Activated T-cell treated with anti-CD3 and anti-CD28 coated beads, Interleukin-2, amount 50 U/mL, for 4 hours (primary cell): ENCODE measurements at places on chromosomes 12 and 14. TPM values are rescaled to one million over a fixed set of nuclear protein-coding genes. Genes with fewer than 3 reads are reported as not detected.

Gene MYF6
- total RNA-seq: not detected

DNA sequence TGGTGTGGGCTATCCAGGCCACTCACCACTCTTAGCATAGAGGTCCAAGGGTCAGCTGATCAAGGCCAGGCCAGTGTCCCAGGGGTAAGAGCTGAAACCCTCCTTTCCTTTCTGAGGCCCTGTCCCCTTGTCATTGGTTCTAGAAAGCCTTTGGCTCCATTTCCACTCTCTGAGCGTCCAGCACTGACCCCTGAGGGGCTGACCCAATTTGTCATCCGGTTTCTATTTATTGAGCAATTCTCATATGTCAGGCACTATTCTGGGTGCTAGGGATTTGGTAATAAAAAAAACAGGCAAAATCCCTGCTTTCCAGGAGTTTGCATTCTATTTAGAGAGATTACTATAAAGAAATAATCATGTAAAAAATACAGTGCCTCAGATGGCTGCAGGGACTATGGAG, 3.4 kb downstream of the KRT77 start:
- DNase-seq: no peak

Gene RNFT2
- total RNA-seq: 7.4 TPM

Gene GPR84
- 0.13 TPM for total RNA-seq

GRCh38 chr14:34368971-34369647, 92.9 kb downstream of the SPTSSA start:
- DNase-seq: no peak

GRCh38 chr14:35741345-35742031, 67.6 kb downstream of the RALGAPA1 start:
- DNase-seq: no peak

Gene GZMB
- total RNA-seq: 3,056 TPM

DNA sequence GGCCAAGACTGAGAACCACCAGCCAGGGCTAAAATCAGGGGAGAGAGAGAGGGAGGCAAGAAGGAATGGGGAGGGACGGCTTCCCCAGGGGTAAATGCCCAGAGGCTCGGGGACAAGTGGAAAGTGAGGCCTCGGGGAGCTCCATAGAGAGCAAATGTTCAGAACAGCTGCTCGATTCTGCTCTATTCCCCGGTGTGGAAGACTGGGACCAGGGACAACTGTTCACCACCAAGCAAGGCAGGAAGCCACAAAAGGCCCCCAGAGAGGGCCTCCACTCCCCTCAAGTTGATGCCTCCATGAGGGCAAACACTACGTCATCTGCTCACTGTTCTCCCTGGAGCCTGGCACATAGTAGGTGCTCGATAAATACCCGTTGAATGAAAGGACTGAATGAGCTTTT, 53.5 kb downstream of the IRF2BPL start:
- no peak for DNase-seq

- DNase-seq: no peak
Observed at GRCh38 chr12:90489141-90489540, 465.8 kb downstream of the CCER1 start.

Gene TUBA1B
- total RNA-seq: 2,519 TPM

- no peak for DNase-seq
Observed at GRCh38 chr12:107238296-107238695, 144.9 kb upstream of the CRY1 start.

Gene METAP2
- 150 TPM for total RNA-seq

Gene KRT75
- total RNA-seq: not detected

- DNase-seq: peak; percentile 47
Observed at GRCh38 chr12:39441963-39442830, 723 bp downstream of the KIF21A start.

Gene TSHR
- not detected for total RNA-seq

DNA sequence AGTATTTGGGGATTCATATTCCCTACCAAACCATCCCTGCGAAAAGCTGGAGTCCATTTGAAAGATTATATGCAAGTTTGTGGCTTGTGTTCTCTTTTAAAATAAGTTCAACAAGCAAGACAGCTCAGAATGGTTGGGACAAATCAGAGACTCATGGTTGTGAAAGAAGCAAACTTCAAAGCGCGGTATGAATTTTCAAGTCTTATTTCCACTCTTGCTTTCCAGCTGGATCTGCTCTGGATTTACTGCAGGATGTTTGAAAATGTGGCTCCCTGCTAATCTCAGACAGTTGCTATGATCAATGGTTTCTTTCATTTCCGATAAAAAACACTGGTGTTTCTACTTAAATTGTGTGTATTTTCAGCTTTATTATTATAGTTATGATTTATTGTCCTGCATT, 477.5 kb downstream of the RAD51B start:
- DNase-seq: no peak

Gene PLXNC1
- total RNA-seq: 3.2 TPM

GRCh38 chr14:93322929-93323599, 9.8 kb downstream of the BTBD7 start:
- no peak for DNase-seq

- no peak for DNase-seq
Observed at GRCh38 chr14:31294746-31295405, 87.3 kb upstream of the HECTD1 start.
